ENCODE measurements at places on chromosomes 2 and 18. TPM values are rescaled to one million over a fixed set of nuclear protein-coding genes. Genes with fewer than 3 reads are reported as not detected.
A peak's percentile ranks its signal among the peaks of the same experiment; 100 is the strongest.

DNA sequence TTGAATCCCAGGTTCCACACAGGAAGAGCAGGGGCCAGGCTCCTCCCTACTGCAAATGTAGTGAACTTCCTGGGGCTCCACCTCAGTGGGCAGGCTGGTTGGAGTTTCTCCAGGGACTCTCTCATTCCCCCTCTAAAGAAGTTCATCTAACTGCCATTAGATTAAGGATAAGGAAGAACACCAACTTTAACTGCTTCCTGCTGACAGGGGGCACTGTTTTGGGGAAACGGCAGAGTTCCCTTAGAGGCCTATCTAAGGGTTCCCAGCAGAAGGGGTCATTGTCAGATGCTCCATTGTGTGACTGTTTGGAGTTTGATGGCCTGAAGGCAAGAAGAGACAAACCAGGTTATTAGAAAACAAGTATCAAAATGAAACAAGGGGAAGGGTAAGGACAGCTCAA is 2159.7 kb upstream of the PIK3C3 start:
- no peaks in the 10 kb centered on the region for H3K27me3 ChIP-seq
- peaks cover 61% of the 10 kb centered on the region for H3K4me1 ChIP-seq
- H3K36me3 ChIP-seq: no peaks in the 10 kb centered on the region
- DNase-seq: peak; percentile 64
- H3K4me3 ChIP-seq: no peak overlapping the region

DNA sequence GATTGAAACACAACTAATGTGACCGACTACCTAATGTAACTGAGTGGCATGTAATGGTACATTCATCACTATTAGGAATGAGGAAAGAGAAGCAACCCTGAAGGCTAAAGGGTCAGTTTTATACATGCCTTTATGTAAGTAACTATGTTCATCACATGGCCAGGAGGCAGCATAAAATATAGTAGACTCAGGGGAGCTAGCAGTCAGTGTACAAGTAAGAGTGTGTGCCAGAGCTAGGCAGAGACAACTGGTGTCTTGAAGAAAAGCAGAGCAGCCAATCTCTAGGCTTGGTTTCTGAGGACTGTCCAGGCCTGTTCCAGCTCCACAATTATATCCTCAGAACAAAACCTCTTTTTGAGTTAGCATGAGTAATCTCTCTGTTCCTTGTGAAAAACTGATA is 18.1 kb downstream of the SMAD2 start:
- no peak for DNase-seq
- H3K4me1 ChIP-seq: peaks cover 44% of the 10 kb centered on the region
- no peaks in the 10 kb centered on the region for H3K36me3 ChIP-seq
- peak overlapping the region; percentile 18 for H3K27ac ChIP-seq
- H3K4me3 ChIP-seq: no peak overlapping the region

- no peak for DNase-seq
- 0 out of 2 replicates have a peak, but pooled peaks cover 9% of the 10 kb centered on the region for H3K4me1 ChIP-seq
- H3K27me3 ChIP-seq: no peaks in the 10 kb centered on the region
Measured at GRCh38 chr2:43039376-43040080, 186.9 kb downstream of the ZFP36L2 start.

DNA sequence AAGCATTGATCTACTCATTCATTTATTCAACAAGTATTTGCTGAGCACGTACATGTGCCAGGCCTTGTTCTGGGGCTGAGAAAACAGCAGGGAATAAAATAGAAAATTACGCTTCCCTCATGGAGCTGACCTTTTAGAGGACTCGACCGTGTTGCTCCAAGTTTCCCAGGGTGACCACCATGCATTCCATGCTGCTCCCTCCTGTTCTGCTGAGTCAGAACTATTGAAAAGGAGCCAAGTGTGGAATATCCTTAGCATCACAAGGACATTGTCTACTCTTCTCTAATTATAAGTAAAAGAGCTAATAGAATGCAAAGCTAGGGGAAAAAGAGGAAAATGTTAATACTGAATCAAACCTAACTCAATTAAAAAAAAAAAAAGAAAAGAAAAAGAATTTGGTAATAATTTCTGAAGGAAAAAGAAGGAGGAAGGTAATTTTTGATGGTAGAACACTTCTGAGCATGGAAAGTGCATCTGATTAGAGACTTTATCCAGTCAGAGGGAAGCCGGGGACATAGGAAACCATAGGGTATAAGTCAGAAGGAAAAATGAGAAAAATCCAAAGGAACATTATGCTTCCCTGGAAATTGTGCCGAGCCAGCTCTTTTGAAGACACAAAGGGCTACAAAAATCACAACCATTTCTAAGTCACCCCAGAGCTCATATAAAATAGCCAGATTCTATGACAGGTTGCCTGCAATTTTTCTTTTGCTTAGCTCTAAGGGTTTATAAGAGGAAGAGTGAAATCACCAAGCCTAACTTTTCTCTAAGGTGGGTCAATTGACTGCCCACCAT is 339.4 kb downstream of the RND3 start:
- H3K27me3 ChIP-seq: no peaks in the 10 kb centered on the region
- H3K36me3 ChIP-seq: no peaks in the 10 kb centered on the region
- no peak for DNase-seq
- no peak overlapping the region for H3K27ac ChIP-seq
- no peaks in the 10 kb centered on the region for H3K4me1 ChIP-seq

DNA sequence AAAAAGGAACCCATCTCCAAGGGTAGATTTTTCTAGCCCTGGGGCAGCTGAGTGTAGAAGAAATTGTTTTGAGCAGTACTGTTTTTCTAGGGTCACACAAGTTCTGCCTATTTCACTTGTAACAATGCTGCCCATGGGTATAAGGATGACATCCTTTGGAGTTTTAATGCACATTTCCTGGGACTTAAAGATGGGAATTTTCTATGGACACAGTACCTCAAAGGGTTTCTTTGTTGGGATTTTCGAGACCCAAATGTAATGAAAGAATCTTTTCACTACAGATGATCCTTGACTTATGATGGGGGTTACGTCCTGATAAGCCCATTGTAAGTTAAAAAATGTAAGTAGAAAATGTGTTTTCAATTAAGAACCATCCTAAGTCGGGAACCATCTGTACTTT is 31.8 kb downstream of the CDC42EP3 start:
- no peaks in the 10 kb centered on the region for H3K27me3 ChIP-seq
- H3K4me1 ChIP-seq: no peaks in the 10 kb centered on the region
- DNase-seq: no peak
- H3K27ac ChIP-seq: no peak overlapping the region

GRCh38 chr2:12883906-12884305 is 167.2 kb downstream of the TRIB2 start:
- no peak for DNase-seq
- H3K4me3 ChIP-seq: no peak overlapping the region
- H3K36me3 ChIP-seq: no peaks in the 10 kb centered on the region
- no peaks in the 10 kb centered on the region for H3K27me3 ChIP-seq
- peaks cover 5% of the 10 kb centered on the region for H3K4me1 ChIP-seq

DNA sequence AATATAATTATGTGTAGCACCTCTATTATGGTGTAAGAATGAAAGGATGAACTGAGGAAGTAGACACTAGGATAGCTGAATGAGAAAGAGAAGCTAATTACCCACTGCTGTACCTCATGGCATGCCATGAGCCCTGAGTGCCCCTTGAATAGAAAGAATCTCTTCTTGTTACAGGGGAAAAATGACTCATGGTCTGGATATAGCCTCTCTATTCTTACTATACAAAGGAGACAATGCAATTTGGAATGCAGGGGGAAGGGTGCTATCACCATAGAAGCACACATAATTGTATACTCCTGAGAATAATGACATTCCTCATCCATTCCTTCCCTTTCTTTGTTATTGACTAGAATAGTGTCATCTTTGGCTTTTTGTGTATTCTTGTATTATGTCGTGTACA is 385.2 kb downstream of the CDH7 start:
- no peaks in the 10 kb centered on the region for H3K4me1 ChIP-seq
- no peaks in the 10 kb centered on the region for H3K36me3 ChIP-seq
- no peaks in the 10 kb centered on the region for H3K27me3 ChIP-seq
- DNase-seq: peak; percentile 67

- no peaks in the 10 kb centered on the region for H3K4me1 ChIP-seq
- no peak overlapping the region for H3K4me3 ChIP-seq
- no peaks in the 10 kb centered on the region for H3K27me3 ChIP-seq
- no peaks in the 10 kb centered on the region for H3K36me3 ChIP-seq
Measured at GRCh38 chr2:40160751-40161218, 291.1 kb downstream of the SLC8A1 start.

DNA sequence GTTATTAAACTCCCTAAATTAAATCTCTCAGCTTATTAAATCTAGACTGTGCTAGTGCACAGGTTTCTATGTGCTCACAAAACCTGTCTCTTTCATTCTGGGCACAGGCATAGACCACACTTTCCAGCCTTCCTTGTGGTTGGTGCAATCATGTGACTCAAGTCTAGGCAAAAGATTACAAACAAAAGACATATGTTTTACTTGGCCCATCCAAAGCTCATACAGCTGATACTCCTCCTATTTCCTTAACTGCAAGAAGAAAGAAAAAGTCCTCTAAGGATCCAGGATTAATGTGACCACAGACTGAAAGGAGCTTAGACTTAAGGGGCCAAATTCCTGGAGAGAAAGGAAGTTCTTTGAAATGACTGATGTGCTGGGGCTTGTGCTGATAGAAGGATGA is 731.3 kb upstream of the RAB6C start:
- no peak overlapping the region for H3K27ac ChIP-seq
- no peaks in the 10 kb centered on the region for H3K27me3 ChIP-seq
- no peak for DNase-seq
- no peaks in the 10 kb centered on the region for H3K4me1 ChIP-seq
- no peak overlapping the region for H3K4me3 ChIP-seq
- H3K36me3 ChIP-seq: no peaks in the 10 kb centered on the region

DNA sequence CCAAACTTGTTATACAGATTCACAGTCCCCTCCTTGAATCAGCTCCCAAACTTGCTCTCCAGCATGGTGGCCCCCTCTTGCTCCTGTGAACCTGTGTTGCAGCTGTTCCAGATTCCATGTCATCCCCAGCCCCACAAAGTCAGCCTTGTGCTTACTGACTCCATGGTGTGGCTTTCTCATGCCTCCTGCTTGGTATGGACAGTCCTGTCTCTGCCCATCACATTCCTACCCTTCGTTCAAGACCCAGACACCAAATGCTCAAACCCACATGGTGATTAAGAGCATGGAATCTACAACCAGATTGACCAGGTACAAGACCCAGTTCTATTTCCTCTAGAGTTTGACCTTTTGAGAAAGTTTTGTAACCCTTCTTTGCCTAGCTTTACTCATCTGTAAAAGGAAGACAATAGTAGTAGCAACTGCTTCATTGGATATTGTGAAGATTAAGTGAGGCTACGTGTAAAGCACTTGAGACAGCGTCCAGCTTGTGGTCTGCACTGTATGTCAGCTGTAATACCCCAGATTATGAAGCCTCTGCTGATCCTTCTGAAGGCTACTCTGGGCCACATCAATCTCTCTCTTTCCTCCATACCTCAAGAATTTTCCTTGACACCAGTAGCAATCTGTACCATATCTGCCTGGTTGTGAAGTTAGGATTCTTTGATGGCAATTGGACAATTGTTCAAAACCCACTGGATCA is 146.4 kb upstream of the HAAO start:
- H3K4me3 ChIP-seq: no peak overlapping the region
- H3K27me3 ChIP-seq: no peaks in the 10 kb centered on the region
- no peaks in the 10 kb centered on the region for H3K36me3 ChIP-seq
- DNase-seq: no peak
- no peak overlapping the region for H3K27ac ChIP-seq

DNA sequence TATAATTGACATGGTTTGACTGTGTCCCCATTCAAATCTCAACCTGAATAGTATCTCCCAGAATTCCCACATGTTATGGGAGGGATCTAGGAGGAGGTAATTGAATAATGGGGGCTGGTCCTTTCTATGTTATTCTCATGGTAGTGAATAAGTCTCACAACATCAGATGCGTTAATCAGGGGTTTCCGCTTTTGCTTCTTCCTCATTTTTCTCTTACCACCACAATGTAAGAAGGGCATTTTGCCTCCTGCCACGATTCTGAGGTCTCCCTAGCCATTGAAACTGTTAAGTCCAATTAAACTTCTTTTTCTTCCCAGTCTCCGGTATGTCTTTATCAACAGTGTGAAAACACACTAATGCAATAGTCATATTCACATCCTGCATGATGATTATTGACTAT is 1073.3 kb upstream of the CDH2 start:
- no peak overlapping the region for H3K27ac ChIP-seq

GRCh38 chr2:235654103-235654813 is 160.4 kb downstream of the AGAP1 start:
- no peak for DNase-seq
- peaks cover 13% of the 10 kb centered on the region for H3K4me1 ChIP-seq
- no peaks in the 10 kb centered on the region for H3K36me3 ChIP-seq

DNA sequence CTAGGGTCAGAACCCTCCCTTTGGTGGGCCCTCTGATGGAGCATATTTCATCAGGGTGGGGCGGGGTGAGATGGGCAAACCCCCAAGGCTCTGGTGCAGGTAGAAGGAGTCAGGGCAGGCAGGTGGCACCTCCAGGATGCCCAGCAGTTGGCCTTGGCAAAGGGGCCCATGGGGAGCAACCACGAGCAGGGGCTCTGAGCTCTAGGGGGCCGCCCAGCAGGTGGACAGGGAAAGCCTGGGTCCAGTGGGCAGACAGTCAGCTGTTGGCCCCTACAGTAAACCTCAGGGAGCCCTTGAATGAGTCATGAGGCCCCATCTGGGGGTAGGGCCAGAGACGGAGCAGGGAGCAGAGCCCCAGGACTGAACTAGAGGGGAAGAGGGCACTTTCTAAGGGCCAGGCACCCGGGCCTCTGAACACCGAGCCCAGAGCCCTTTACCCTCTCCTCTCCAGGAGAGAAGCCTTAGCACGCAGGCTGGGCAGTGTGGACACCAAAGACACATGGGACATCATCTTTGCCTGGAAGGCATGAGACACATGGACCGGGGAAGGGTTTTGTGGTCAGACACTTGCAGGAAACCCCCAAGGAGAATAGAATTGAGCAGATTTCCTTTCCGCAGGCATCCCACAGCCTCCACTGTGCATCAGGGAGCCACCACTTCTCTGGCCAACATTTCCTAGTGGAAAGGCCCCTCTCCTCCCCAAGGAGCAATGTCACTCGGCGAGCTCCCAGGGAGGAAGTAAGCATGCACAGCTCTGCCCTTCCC is 257.3 kb downstream of the GLI2 start:
- no peaks in the 10 kb centered on the region for H3K27me3 ChIP-seq
- H3K4me1 ChIP-seq: no peaks in the 10 kb centered on the region
- 0 out of 2 replicates have a peak, but pooled peaks cover 9% of the 10 kb centered on the region for H3K36me3 ChIP-seq
- H3K27ac ChIP-seq: no peak overlapping the region
- DNase-seq: no peak

GRCh38 chr2:236085647-236086046 is 82.5 kb downstream of the GBX2 start:
- H3K4me1 ChIP-seq: peaks cover 74% of the 10 kb centered on the region
- no peaks in the 10 kb centered on the region for H3K27me3 ChIP-seq
- no peak for DNase-seq

- no peak overlapping the region for H3K27ac ChIP-seq
- H3K36me3 ChIP-seq: no peaks in the 10 kb centered on the region
- H3K27me3 ChIP-seq: no peaks in the 10 kb centered on the region
- no peaks in the 10 kb centered on the region for H3K4me1 ChIP-seq
- H3K4me3 ChIP-seq: no peak overlapping the region
- DNase-seq: no peak
Measured at GRCh38 chr18:79775441-79776221, 22.1 kb upstream of the KCNG2 start.

The FBXO48 gene
- 1.1 TPM for total RNA-seq

The GALR1 gene
- 0.74 TPM for total RNA-seq

The PARD6G gene
- 17.2 TPM for total RNA-seq

The ALK gene
- total RNA-seq: 0.35 TPM

The IL36B gene
- not detected for total RNA-seq

The ZNF532 gene
- total RNA-seq: 225 TPM

The TACR1 gene
- 7.3 TPM for total RNA-seq

The CABLES1 gene
- 8.8 TPM for total RNA-seq

The CSRNP3 gene
- 3.8 TPM for total RNA-seq

The HRH4 gene
- 0.17 TPM for total RNA-seq

The RTP5 gene
- 0.50 TPM for total RNA-seq

The NEU4 gene
- total RNA-seq: 1.2 TPM

The HAAO gene
- 0.97 TPM for total RNA-seq

The POU3F3 gene
- 0.24 TPM for total RNA-seq

The ASNSD1 gene
- total RNA-seq: 49.7 TPM

All from GM23338 (cell line).